ENCODE measurements at places on chromosomes 1 and 21. TPM values are rescaled to one million over a fixed set of nuclear protein-coding genes. Genes with fewer than 3 reads are reported as not detected.

GRCh38 chr1:54347955-54348699 lies 58.1 kb downstream of the SSBP3 start:
- peaks cover 10% of the 10 kb centered on the region for H3K4me1 ChIP-seq
- no peak overlapping the region for H3K27ac ChIP-seq
- H3K27me3 ChIP-seq: no peaks in the 10 kb centered on the region

- no peak for DNase-seq
- H3K27me3 ChIP-seq: no peaks in the 10 kb centered on the region
- no peaks in the 10 kb centered on the region for H3K4me1 ChIP-seq
- no peak overlapping the region for H3K4me3 ChIP-seq
- H3K27ac ChIP-seq: no peak overlapping the region
Observed at GRCh38 chr1:71650119-71650518, 569.3 kb upstream of the ZRANB2 start.

DNA sequence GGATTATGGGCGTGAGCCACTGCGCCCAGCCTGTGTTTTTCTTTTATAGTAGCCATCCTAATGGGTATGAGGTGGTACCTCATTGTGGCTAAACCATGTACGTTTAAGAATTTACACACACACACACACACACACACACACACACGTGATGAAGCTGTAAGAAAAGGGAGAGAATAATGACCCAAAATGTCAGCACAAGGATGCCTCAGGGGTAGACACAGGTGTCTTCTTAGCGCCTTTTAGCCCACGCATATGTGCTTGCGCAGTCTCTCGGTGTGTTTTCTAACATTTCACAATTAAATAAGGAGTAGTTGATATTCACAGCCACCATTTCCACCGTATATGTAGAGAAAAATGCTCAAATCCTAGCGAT lies 782 bp upstream of the PFKL start:
- peaks cover 28% of the 10 kb centered on the region for H3K4me1 ChIP-seq
- peak overlapping the region; percentile 84 for H3K4me3 ChIP-seq
- H3K27me3 ChIP-seq: no peaks in the 10 kb centered on the region
- peaks cover 6% of the 10 kb centered on the region for H3K36me3 ChIP-seq

- H3K27ac ChIP-seq: no peak overlapping the region
- no peak for DNase-seq
- H3K4me1 ChIP-seq: no peaks in the 10 kb centered on the region
- H3K4me3 ChIP-seq: no peak overlapping the region
- peaks cover 61% of the 10 kb centered on the region for H3K27me3 ChIP-seq
Observed at GRCh38 chr1:38139738-38140487, 93.3 kb upstream of the POU3F1 start.

DNA sequence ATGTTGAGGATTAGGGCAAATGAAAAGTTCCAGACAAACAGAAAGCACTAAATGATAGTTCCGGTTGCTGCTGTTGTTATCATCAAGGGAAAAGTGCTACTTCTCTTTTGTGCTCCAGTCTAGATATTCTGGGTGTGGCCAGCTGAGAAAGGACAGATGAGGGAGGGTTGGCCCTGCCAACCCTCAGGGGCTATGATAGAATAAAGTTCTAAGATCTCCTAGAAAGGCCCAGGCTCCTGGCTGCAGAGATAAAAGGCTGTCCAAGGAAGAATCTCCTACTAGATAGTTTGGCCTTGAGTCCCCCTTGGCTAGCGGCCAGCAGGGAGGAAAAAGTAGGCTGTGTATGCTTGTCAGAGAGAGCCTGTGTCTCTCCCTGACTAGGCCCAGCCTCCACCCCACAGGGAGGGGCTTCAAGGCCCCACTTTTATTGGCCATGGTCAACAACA lies 31.5 kb downstream of the RIMS3 start:
- H3K4me1 ChIP-seq: peaks cover 8% of the 10 kb centered on the region
- peaks cover 2% of the 10 kb centered on the region for H3K27me3 ChIP-seq
- no peaks in the 10 kb centered on the region for H3K36me3 ChIP-seq
- H3K4me3 ChIP-seq: no peak overlapping the region
- H3K27ac ChIP-seq: no peak overlapping the region

DNA sequence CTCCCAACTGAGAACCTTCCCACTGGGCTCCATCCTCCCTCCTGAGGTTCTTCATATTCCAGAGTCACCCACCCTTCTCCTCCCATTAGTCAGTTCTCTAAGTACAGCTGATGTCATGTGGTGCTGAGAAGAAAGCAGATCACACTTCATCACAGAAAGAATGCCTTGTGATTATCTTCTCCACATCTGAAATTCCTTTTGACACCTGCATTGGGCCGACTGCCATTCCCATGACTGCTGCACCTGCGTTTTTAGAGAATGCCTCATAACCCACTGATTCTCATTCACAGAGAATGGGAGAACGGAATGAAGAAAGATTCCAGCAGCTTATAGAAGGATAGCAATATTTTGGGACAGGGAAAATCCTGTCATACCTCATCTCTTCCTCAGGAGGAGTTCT lies 14.3 kb downstream of the LEPR start:
- no peak overlapping the region for H3K4me3 ChIP-seq
- H3K27me3 ChIP-seq: no peaks in the 10 kb centered on the region
- H3K36me3 ChIP-seq: peaks cover 22% of the 10 kb centered on the region
- H3K27ac ChIP-seq: no peak overlapping the region
- peaks cover 20% of the 10 kb centered on the region for H3K4me1 ChIP-seq

DNA sequence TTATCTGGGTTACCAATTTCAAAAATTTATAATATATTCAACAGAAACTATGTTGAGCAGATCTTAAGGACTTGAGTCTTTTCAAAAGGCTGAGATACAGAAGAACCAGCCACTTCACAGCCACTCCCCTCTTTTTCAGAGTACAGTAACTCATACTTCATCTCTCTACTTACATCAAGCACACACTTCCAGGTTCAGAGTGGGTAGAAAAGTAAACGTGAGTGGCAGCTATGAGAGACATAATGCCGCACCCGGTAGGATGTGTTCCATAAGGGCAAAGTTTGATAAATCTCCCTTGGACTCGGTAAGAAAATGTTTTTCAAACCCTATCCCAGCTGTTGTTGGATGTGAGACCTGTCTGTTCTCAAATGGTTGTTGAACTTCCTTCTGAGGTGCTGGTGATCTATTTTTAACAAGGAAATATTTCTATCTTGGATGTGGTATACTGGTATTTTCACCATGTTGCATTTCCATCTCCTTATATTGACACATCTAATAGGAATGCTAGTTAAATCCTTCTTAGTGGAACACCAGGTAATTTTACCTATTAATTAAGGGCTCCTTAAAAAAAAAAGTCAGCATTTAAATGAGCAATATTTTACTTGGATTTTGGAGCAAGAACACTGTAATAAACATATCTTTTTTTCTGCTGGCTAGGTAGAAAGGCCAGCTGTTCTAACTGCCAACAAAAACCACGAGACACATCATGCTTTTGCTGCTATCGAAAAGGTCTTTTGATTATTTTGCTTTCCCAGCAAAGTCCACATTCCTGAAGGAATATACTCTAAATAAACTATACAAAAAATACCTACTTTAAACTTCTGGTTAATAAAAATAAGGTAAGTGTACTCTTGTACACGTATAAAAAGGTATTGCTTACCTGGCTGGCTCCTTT lies 28.2 kb downstream of the CNN3 start:
- H3K4me1 ChIP-seq: no peaks in the 10 kb centered on the region
- H3K27me3 ChIP-seq: peaks cover 6% of the 10 kb centered on the region
- H3K36me3 ChIP-seq: no peaks in the 10 kb centered on the region

GRCh38 chr1:173415905-173416450 lies 61.2 kb upstream of the PRDX6 start:
- H3K4me3 ChIP-seq: no peak overlapping the region
- no peaks in the 10 kb centered on the region for H3K27me3 ChIP-seq
- H3K4me1 ChIP-seq: peaks cover 11% of the 10 kb centered on the region

DNA sequence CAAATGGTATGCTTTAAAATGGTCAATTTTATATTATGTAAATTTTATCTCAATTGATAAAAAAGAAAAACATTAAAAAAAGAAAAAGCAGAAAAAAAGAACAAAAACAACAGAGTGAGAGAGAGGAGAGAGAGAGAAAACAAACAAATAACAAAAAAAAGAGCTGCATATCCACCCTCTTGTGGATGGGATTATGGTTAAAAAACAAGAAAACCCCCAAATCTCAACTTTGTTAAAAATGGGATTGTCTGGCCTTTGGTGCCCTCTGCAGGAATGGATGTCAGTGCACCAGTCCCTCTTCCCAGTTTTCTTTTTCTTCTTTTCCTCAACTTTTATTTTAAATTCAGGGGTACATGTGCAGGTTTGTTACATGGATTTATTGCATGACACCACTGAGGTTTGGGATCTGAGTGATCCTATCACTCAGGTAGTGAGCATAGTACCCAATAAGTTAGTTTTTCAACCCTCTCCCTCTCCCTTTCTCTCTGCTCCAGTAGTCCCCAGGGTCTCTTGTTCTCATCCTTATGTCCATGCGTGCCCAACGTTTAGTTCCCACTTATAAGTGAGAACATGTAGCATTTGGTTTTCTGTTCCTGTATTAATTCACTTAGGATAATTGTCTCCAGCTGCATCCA lies 28.1 kb downstream of the RNF187 start:
- no peak overlapping the region for H3K27ac ChIP-seq
- H3K4me3 ChIP-seq: no peak overlapping the region
- peaks cover 46% of the 10 kb centered on the region for H3K27me3 ChIP-seq
- peaks cover 12% of the 10 kb centered on the region for H3K4me1 ChIP-seq

The PRR9 gene
- total RNA-seq: not detected

The SAMD11 gene
- total RNA-seq: not detected

The TNFRSF4 gene
- total RNA-seq: 441 TPM

The C1orf52 gene
- total RNA-seq: 23.9 TPM

The CACNA1S gene
- total RNA-seq: not detected

The LMOD1 gene
- not detected for total RNA-seq

The LCE1E gene
- total RNA-seq: not detected

The WLS gene
- not detected for total RNA-seq

All from activated T-helper 2 cell treated with anti-CD3 and anti-CD28 coated beads, Interferon-gamma antibody, Interleukin-2, Interleukin-4, amounts not matched to agents 10 μg/mL and 5 μg/mL and 100 μg/mL, durations not matched to agents 14 hours and 24 hours and 36 hours (primary cell).